ENCODE measurements at places on chromosomes 4 and X.

DNA sequence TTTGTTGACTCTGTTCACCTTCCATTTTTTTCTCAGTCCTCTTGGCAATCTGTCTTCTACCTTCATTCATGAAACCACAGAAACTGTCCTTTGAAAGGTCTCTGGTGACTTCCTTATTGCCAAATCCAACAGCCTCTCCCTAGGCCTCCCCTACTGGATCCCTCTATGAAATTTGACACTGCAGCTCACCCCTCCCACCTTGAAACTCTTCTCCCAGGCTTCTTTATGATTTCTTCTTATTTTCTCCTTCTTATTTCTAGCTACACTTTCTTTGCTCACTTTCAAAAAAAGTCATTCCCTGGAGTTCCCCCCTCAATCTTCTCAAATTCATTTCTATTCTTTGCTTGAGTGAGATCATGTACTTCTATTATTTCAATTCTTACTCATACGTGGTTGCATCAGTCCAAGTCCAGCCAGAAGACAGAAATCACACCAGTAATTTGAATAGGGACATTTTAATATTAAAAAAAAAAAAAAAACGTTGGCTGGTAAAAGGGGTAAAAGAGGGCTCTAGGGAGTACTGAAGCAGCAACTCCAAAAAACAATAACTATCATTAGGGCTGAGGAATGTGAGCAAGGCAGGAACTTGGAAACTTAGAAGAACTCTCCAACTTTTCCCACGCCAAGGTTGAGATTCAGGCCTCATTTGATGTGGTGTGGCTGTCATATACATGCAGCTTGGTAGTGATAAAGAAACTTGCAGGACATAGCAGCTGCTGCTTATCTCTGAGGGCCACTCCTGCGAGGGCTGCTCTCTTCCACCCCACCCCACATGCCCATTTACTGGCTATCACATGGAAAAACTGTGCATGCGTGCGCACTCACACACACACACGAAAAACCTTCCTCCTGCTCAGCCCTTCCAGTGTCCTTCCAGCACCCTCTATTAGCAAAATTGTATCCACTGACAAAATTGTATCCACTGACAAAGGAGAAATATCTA, 169.8 kb upstream of the GALNT7 start:
- DNase-seq = no peak

DNA sequence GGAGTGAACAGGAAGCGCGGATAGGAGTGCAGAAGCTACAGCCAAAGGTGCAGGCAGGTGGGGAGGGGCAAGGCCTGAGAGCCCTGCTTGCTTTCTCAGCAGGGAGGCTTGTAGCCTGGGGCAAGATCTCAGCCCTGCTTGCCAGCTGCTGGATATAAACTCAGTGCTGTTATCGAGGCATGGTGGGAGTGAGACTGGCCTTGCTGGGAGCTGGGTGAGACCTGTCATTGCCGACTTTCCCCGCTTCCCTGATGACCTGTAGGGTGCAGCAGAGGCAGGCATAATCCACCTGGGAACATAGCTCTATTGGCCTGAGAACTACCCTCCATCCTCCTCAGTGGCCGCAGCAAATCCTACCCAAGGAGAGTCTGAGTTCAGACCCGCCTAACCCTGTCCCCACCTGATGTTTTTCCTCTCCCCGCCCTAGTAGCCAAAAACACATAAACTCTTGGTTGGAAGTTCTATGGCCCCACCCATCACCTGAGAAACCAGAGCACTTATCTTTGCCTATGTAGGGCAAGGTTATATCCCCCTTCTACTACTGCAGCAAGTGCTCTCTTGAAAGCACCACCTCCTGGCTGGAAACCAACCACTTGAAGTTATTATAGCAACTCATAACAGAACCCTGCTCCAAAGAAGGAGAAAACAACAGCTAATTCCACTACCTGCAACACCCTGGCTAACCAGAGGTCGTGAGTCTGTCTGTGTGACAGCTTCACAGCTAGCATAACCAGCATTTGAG, 80.7 kb downstream of the FHIP1A start:
- no peak for DNase-seq

- DNase-seq = peak; percentile 14
Observed at GRCh38 chr4:15958562-15958961, 4.4 kb downstream of the FGFBP2 start.

DNA sequence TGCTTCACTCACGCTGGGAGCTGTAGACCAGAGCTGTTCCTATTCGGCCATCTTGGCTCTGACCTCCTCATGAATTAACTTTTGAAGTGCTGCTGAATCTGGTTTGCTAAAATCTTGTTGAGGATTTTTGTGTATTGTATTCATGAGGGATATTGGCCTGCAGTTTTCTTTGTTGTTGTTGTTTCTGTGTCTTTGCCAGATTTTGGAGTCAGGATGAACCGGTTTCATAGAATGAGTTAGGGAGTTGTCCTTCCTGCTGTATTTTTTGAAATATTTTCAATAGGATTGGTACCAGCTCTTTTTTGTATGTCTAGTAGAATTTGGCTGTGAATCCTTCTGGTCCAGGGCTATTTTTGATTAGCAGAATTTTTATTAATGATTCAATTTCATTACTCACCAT, 138.1 kb downstream of the NPFFR2 start:
- DNase-seq = no peak

DNA sequence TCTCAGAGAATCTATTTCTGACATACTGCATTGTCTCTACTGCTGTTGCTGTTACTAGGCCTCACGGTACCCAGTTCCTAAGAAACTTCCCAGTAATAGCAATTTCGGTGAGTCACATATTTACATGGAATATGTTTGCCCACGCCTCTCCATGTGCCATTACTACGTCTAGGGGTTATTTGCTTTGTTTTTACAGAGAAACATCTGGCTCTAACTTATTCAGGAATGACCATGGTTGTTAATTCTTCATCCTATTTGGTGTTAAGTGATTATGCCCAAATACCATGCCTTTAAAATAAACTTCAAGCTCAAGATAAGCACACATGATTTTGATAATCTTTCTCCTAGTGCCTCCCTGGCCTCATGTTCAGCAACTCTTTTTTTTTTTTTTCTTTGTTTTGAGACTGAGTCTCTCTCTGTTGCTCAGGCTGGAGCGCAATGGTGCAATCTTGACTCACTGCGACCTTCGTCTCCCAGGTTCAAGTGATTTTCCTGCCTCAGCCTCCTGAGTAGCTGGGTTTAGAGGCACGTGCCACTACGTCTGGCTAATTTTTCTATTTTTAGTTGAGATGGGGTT, 101.0 kb upstream of the HS3ST1 start:
- DNase-seq = no peak

DNA sequence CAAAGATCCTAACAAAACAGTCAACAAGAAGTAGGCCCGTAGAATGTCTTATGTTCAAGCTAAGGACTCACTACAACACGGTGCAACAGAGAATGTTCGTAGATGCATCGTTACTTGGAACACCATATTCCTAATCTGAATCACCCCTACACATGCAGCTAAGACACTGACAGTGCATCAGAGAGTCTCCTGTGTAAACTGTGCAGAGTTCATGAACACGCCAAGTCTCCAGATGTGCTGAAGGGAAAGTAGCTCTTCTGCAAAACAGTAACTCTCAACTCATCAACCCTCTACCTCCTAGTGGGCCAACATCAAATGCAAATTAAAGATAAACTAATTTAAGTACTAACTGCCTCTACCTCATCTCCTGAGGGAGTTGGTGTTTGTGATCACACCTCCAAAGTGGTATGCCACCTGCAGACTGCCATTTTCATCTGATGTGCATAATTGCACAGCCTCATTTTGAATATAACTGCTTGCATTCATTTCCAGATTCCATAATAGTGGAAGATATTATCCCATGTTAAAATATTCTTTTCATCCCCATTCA, 73.5 kb downstream of the MOSPD2 start:
- DNase-seq = no peak

DNA sequence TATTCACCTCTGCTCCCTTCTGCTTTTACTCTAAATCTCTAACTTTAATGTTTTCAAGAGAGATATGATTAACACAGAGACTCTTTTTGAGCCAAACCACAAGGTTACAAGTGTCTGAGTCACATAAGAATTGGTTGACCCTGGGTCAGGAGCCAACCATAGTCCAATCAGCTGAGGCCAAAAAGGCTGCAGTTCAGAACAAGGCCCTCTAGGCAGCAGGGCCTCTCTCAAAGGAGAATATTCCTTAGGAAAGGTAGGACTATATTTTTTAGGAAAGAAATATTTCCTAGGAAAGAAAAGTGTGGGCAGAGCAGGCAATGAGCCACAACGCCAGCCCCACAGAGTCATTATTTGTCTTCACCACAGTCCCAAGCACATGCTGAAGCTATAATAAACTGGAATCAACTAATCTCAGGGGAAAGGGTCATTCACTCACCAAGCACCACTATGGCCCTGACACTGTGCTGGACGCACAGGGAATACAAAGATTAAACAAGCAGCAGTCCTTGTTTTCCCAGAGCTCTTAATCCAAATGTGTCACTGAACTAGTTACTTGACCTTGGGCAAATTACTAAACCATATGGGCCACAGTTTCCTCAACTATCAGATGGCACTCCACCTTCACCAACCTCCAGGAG, 2.2 kb downstream of the ATP8A1 start:
- peak; percentile 52 for DNase-seq

GRCh38 chrX:30715976-30716375, 62.8 kb downstream of the GK start:
- DNase-seq = no peak

- peak; percentile 70 for DNase-seq
Observed at GRCh38 chr4:1604706-1605205, 79.4 kb downstream of the FAM53A start.

- no peak for DNase-seq
Observed at GRCh38 chr4:26049447-26049846, 135.4 kb downstream of the SMIM20 start.

DNA sequence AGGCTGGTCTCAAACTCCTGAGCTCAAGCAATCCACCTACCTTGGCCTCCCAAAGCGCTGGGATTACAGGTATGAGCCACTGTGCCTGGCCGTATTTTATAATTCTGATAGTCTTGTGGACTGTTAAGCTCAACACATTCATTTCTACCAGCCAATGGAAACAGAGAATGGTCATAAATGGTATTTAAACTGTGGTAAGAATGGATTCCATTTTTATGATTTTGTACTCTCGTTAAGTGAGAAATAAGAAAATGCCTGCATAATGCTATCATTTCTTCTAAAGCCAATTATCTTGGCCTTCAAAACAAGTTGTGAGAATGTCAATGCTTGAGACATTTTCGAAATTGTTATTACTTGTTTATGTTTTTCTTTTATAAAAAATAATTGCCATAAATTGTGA, 321.0 kb downstream of the IL15 start:
- no peak for DNase-seq

Measured in CD4-positive, alpha-beta T cell treated with Interleukin-4 for 4 hours (primary cell).